Osteoblast (primary cell): ENCODE measurements at places on chromosomes 12 and 14. TPM values are rescaled to one million over a fixed set of nuclear protein-coding genes. Genes with fewer than 3 reads are reported as not detected.
A peak's percentile ranks its signal among the peaks of the same experiment; 100 is the strongest.

Gene LRFN5
- under 0.01 and 0.36 TPM in 2 replicates for total RNA-seq

DNA sequence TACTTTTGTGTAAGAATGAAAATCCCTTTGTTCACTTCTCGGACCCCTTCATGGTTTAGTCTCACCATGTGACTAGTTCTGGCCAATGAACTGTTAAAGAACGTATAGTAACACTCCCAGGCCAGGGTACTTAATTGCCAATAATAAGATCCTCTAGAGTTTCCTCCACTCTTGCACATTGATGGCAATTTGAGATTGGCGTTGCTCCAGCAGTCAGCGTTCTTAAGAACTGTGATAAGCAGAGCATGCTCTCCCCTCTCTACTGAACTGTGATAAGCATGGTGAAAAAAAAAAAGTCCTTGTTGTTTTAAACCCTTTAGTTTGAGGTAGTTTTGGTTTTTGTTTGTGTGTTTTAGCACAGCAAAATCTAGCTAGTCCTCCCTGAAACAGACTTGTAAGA is 854.5 kb downstream of the SLC6A15 start:
- no peak for DNase-seq

Gene ACSM4
- not detected in 2 replicates for total RNA-seq

- DNase-seq: no peak
Measured at GRCh38 chr14:70680748-70681147, 39.0 kb downstream of the TTC9 start.

DNA sequence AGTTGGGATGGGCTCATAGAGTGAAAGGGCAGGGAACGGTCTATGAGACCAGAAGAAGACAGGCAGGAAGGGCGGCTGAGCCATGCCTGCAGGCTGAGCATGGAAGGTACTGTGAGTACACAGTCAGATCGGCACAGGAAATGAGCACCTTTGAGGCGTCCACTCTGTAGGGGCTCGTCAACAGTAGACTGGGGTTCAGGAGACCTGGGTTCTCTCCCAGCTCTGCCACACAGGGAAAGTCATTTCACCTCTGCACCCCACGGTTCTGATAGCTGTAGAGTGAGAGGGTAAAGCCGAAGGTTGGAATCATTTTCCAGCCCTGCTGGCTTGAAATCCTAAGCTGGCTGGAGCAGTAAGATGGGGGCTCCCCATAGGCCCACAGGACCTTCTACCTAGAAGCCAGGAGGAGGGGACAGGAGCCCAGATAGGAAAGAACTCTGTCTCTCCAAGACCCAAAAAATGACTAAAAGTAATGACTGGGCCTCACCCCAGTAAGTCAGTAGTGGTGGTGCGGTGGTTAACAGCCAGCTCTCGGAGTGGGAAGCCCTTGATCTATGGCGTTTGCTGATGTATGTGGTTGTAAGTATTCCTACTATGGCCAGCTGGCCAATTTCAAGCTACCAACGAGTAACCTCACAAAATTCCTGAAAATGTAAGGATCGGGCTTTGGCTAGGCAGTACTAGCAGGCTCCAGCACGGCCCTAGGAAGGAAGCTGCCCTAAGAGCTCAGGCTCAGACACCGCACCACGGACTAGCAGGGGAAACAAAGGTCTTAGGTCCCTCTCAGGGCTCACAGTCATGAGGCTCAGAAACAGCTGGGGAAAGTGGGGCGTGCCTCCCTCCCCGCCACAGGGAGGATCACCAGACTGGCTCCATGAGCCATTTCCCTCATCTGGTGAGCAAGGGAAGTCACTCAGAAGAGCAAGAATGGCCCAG is 10.3 kb upstream of the CD27 start:
- no peak for DNase-seq

Gene SPTB
- total RNA-seq: under 0.01 TPM in 1 of 2 replicates, not detected in the other

GRCh38 chr14:84064316-84065125 is 1465.4 kb upstream of the FLRT2 start:
- DNase-seq: no peak

Gene NELL2
- not detected in 2 replicates for total RNA-seq

- peak; percentile 56 for DNase-seq
Measured at GRCh38 chr12:113804961-113805600, 161.0 kb downstream of the RBM19 start.

- DNase-seq: no peak
Measured at GRCh38 chr14:99426813-99427346, 53.8 kb downstream of the SETD3 start.

Gene DENND5B
- 18.8 and 25.6 TPM in 2 replicates for total RNA-seq

DNA sequence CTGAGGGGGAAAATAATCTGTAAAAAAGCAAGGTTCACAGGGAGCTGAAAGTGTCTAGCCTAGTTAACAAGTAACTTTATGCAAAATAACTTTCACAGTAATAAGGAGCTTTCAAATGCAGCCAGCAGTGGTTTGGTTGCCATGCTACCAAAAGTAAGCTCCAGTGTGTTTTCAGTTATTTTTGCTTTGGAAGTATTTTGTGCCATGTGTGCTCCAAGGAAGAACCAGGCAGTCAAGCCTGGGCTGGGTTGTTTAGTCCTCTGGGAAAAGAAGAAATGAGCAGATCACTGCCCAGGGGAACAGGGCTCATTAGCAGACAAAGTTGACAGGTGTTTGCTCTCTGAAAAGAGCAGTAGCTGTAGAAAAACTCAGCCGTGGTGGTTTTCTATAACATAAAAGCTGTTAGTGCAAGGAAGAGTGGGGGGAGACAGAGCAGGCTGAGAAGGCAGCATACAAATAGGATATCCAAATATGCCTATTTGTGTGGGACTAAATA is 92.8 kb upstream of the TMTC2 start:
- DNase-seq: peak; percentile 48

GRCh38 chr14:21015312-21015711 is 9.5 kb downstream of the NDRG2 start:
- DNase-seq: no peak

DNA sequence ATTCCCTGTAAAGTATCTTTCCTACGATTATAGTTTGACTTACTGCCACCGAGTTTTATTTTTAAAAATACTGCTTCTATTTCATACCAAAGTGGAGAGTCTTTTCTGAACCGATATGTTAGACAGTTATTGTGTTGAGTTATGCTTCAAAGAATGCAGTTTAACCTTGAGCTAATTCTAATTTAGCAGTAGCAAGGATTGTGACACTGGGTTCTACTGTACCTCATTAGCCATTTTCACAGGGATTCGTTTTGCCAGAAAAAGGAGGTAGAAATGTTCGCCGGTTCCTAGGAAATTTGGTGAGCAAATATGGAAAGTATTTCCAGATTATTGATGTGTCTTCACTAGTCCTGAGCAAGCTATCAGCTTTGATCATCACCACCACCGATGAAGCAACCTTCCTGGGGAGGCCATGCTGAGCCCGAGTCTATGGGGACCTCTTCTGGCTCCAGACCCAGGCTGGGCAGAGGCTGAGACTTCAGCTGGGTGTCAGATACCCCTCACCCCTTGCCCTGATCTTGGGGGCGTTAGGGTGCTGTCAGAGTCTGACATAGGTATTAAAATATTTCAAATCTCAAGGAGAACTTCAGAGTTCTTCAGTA is 13.6 kb downstream of the GLRX5 start:
- DNase-seq: no peak

- DNase-seq: no peak
Measured at GRCh38 chr12:14191612-14192011, 173.9 kb upstream of the ATF7IP start.

GRCh38 chr12:92107094-92107493 is 38.6 kb downstream of the BTG1 start:
- no peak for DNase-seq

- peak; percentile 94 for DNase-seq
Measured at GRCh38 chr12:24561411-24561871, 387.5 kb downstream of the BCAT1 start.

DNA sequence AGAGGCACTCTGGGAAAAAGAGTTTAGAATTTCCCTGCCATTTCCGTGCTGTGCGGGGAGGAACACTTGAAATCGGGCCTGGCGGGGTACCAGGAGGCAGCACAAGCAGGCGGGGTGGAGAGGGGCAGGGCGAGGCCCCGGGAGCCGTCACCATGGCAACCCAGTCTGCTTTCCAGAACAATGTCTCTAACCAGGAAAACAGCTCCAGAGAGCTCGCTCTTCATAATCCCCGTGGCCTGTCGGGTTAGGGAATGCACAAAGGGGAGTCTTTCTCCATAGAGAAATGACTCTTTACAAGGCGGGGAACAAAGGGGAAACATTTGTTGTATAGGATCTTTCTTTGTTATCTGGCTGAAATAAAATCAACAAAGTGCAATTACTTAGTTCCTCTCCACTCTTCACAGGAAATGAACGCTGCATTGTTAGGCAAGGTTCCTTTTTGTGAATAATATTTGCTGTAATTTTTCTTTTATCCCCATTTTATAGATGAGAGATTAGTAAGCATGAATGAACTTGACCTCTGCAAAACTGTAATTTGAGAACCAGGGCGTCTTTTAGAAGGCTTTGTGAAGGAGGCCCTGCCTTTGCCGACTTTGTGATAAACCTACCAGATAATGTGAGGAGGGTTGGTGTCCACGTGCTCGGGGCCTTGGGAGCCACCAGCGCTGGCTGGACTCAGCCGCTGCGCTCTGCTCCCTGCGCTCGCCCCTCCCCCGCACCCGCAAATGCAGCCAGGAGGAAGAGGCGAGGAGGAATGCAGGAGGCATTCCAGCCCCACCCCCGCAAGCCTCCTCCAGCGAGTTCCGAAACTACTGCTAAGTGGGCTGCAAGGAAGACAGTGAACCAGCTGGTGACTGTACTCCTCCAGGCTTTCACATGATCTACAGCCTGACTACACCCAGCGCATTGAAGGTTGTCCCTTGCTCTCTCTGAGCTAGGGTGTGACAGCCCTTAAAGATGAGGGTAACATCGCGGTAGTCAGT is 105.2 kb upstream of the ATF7IP start:
- peak; percentile 89 for DNase-seq

GRCh38 chr12:31308116-31308515 is 17.8 kb downstream of the SINHCAF start:
- no peak for DNase-seq

DNA sequence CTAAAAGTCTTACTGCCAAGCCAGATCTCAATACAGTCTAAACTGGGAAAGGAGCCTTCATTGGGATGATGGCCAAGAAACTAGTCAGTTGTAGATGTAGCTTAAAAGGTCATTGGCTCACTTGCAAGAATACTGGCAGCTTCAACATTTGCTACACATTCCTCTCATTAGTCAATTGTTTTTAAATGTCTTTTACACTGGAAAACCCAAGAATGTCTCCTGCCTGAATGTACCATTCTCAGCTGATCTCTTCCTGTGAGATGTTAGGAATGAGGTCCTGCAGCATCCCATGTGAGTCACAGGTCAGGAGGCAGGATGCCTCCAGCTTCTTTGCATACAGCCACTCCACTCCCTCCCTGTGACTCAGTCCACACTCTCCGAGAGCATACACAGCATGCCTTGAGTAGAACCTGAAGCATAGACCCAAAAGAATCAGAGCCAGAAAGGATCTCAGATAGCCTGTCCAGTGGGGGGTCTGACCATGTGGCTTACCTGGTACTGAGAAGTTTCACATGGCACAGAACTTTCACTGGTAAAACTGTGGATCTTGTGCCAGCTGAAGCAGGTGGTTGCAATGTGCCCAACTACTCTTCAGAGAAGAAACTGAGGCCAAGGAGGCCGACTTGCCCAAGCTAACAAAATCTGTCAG is 56.0 kb upstream of the HECTD1 start:
- peak; percentile 90 for DNase-seq

DNA sequence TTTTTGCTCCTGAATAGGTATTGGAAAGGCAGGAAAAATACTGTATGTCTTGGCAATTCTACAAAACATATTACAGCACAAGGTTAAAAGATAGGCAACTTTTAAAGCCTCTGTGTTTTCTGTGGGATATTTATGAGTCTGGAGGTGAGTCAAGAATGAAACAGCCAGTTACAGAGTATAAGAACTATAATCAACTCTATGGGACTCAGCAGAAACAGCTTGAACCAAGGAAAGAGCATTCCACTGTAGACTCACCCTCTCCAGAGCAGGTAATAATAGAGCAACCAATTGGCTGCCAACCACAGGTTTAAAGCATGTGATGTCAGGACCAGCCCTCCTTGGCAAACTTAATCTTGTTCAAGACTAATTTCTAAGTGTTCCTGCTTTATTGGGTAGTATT is 100.5 kb upstream of the MDM1 start:
- no peak for DNase-seq

GRCh38 chr12:46661110-46661845 is 164.5 kb downstream of the SLC38A4 start:
- peak; percentile 62 for DNase-seq

Gene PDE3A
- total RNA-seq: 8.0 and 14.8 TPM in 2 replicates

DNA sequence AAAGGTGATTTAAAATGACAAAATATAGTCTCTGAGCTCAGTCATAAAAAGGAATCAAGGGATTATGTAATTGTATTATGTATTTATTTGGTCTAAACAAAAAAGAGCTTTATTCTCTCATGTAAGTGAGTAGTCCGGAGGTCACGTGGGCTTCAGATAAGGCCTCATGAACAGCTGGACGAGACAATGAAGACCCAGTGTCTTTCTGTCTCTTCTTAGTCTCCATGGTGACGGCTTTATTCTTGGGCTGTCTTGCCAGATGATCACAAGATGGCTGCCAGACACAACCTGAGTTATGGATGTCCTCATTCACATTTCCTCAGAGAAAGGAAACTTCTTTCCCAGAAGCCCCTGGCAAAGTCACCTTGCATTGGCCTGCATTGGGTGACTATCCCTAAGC is 98.6 kb downstream of the ARF6 start:
- DNase-seq: no peak
